IPS-NIHi11 (cell line): ENCODE measurements at places on chromosomes 4 and X.
A peak's percentile ranks its signal among the peaks of the same experiment; 100 is the strongest.

- DNase-seq = peak; percentile 75
These were observed 25.1 kb upstream of the JAKMIP1 start for GRCh38 chr4:6225469-6225868.

- DNase-seq = no peak
These were observed 74.1 kb downstream of the EVC start for GRCh38 chr4:5784960-5785611.

DNA sequence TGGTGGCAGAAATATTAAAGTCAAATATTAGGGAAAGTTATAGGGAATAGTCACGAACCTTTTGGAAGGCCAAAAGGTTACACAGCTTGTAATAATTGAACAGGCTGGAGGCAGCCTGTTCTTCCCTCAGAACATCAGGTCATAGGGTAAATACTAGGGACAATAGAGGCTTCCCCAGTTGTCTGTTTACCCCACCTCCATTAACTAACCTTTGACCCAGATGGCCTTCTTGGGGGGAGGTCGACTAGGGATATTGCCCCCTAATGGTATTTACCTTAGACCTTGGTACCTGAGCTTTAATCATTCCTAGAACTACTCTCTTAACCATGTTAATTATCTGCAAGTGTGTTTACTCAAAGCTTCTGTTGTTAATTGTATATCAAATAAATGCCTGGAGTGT lies 26.0 kb downstream of the C4orf17 start:
- DNase-seq = no peak

GRCh38 chr4:87005690-87006425 lies 71.0 kb downstream of the AFF1 start:
- DNase-seq = no peak

DNA sequence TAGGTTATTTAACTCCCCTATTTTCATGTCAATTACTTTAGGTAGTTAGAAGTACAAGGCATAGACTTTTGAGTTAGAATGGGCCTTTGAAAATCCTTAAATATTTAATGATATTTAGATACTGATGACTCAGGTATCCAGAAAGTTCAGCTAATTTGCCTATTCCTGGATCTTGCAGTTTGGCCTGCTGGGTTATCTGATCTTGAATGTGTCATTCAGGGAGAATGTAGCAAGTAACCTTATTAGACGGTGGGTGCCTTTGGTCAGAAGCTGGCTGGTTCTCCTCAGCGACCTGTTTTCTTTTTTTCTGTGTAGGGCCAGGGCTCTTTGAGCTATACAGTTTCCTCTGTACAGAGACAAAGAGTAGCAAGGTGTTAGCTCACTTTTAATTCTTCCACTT lies 42.0 kb downstream of the MTM1 start:
- DNase-seq = no peak

DNA sequence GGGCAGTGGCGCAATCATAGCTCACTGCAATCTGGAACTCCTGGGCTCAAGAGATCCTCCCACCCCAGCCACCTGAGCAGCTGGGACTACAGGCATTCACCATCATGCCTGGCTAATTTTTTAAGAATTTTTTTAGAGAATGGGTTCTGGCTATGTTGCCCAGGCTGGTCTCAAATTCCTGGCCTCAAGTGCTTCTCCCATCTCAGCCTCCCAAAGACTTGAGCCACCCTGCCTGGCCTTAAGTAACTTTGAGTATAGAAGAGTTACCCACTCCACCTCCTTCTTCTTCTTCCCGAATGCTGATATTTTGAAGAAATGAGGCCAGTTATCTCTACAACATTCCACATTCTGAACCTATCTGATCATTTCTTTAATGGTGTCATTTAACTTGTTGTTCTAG lies 72.4 kb upstream of the WWC2 start:
- DNase-seq = no peak
